ENCODE measurements at places on chromosomes 13 and 19.

- no peak for DNase-seq
These were observed 305.2 kb downstream of the MTUS2 start for GRCh38 chr13:29125191-29125933.

DNA sequence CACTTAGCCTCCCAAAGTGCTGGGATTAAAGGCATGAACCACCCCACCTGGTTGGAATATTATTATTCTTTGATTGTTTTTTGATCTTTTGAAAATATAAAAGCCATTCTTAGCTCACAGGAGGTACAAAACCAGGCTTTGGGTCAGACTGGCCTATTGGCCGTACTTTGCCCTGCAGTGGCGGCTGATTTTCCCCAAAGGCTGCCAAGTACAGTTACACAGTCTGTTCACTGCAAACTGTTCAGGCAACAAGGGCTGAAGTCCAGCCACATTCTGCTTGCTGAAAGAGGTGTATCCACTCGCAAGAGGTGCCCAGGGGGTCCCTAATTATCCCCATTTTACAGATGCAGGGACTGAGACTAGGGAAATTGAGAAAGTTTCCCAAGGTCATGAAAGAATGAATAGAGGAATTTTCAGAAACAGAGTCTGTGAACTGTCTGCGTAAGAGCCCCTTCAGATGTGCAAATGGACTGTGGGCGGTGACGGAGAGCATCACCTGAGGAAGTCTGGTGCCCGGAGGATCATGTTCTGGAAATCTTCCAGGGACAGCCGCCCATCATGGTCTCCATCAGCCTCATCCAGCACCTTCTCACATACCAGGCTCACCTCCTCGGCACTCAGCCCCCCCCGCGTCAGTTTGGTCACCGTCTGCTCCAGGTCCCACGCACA lies 9.0 kb downstream of the CIB3 start:
- DNase-seq: no peak

DNA sequence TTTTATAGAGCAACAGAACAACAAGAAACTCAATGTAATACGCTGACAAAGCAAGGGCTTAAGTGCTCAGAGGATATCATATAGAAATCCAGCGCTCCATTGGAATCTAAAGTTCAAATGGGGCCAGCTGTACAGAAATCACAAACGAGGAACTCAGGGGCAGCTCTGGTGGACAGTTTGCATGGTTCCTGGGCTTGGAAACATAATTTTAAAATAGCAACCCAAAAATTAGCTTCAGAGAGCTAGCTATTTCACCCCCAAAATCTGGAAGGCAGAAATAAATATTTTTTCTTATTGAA lies 19.2 kb upstream of the LATS2 start:
- DNase-seq: no peak

DNA sequence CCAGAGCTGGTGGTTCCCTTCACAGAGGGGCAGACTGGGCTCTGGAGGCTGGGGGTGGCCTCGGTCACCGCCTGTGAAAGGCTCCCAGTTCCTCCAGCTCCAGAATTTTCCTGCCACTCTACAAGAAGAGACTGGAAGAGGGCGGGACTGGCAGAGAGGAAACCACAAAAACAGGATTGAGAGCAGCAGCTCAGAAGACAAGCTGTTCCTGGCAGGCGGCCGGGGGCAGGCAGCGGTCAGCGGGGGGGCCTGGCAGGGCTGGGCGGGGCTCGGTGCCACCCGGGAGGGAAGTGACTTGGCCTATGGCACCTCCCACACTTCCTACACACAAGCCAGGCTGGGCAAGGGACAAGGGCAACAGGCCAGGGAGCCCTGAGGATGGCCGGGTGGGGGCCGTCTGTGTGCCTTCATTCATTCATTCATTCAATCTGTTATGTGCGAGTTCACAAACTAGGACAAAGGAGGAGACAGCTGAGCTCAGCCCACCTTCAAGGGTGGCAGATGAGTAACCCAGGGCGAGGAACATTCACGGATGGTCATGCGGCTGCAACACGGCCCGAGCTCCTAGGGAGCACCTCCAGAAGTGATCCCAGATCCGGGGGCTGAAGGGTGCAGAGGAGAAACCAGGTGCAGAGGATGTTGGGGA lies 16.9 kb upstream of the BTBD2 start:
- DNase-seq: peak; percentile 67

DNA sequence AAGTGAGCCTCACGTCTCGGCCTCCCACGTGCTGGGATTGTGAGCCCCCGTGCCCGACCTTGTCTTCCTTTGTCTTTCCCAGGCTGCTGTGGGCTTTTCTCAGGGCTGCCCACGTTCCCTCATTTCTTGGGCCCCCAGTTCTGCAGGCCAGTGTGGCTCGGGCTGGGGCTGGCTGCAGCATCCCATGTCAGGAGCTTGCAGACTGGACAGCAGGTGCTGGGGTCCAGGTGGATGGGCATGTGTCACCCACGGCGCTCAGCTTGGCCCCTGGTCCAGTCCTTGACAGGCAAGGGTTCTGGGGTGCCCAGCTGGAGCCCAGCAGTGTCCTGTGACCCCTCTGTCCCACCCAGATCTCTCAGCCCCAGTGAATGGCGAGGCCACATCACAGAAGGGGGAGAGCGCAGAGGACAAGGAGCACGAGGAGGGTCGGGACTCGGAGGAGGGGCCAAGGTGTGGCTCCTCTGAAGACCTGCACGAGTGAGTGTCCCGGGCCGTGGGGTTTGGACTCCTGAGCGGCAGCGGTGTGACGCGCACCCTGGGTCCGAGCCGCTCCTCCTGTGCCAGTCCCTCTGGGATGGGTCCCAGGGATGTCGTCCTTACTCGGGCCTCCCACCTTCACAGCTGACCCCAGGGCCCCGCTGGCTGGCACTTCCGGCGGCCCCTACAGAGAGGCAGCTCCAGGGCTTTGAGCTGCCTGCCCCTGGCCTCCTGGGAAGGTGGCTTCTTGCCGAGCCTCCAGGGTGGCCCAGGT lies 17.3 kb downstream of the PLIN4 start:
- DNase-seq: no peak

GRCh38 chr13:106415442-106415841 lies 120.0 kb downstream of the EFNB2 start:
- DNase-seq: no peak

DNA sequence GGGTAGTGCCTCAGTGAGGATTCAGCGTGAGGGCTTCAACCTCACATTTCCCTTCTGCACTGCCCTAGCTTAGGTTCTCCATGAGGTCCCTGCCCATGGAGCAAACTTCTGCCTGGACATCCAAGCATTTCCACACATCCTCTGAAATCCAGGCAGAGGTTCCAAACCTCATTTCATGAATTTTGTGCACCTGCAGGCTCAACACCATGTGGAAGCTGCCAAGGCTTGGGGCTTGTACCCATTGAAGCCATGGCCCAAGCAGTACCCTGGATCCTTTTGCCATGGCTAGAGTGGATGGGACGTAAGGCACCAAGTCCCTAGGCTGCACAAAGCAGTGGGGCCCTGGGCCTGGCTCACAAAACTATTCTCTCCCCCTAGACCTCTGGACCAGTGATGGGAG lies 877.1 kb upstream of the KLHL1 start:
- no peak for DNase-seq

GRCh38 chr13:80458543-80458942 lies 117.6 kb upstream of the SPRY2 start:
- peak; percentile 65 for DNase-seq

DNA sequence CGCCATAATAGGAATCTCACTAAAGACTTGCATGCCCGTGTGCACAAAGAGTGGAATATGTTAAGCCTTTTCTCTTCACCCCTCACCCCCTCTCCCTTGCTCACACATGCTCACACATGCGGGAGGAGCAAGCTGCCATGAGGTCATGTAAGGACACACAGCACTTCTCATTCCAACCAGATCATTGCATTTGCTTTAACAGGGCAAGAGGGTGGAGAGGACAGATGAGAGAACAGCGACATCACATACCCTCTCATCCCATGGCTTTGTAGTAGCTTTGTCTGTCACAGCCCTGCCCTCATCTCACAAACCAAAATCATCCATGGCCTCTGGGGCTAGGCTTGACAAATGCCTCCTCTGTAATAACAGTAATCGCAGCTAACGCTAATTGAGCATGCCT lies 145.6 kb upstream of the FRY start:
- no peak for DNase-seq

GRCh38 chr13:60175571-60175970 lies 11.8 kb upstream of the DIAPH3 start:
- DNase-seq: no peak

GRCh38 chr13:105513448-105513847 lies 1022.0 kb downstream of the EFNB2 start:
- no peak for DNase-seq

GRCh38 chr13:40605573-40605972 lies 60.9 kb downstream of the FOXO1 start:
- DNase-seq: no peak
